ENCODE measurements at places on chromosomes 7 and 10.

GRCh38 chr10:114879541-114880158, 58.1 kb downstream of the FHIP2A start:
- no peak for DNase-seq

DNA sequence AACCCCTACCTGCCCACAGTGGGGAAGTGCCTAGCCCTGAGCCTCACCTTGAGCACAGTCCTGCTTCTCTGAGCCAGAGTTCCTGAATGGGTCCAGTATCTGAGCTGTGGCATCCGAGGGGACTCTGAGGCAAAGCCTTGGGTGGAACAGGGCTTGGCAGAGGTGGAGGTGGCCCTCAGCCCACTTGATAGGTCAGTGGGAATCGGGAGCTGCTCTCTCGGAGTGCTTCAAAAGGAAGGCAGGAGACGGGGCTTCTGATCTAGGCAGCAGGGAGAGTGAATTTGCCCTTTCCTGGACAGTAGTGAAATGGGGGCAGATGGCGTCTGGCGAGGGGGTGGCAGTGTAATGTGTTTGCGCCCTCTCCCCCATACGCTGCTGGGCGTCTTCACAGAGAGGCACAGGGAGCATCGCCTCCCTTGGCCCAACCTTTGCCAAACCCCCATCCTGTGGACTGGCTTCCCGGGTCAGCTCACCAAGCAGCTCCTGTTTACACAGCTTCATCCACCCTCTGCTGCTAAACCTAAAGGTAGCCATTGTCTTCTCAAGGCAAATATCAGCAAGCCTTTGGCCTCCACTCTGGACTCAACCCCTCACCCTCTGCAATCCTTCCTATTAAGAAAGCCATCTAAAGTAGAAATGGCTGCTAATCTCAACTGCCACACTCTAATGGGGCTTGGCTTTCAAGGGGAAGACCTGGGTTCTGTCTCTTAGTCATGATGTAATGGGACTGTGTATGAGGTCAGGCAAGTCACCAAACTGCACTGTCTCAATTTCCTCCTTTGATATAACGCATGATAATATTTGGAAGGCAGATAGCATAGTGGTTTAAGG, 21.1 kb upstream of the VDAC2 start:
- DNase-seq, result peak; percentile 65

- no peak for DNase-seq
Observed at GRCh38 chr7:97667359-97667758, 64.5 kb upstream of the TAC1 start.

GRCh38 chr10:10803278-10803677, 214.4 kb upstream of the CELF2 start:
- no peak for DNase-seq

GRCh38 chr7:48130658-48131108, 40.6 kb upstream of the ABCA13 start:
- no peak for DNase-seq

DNA sequence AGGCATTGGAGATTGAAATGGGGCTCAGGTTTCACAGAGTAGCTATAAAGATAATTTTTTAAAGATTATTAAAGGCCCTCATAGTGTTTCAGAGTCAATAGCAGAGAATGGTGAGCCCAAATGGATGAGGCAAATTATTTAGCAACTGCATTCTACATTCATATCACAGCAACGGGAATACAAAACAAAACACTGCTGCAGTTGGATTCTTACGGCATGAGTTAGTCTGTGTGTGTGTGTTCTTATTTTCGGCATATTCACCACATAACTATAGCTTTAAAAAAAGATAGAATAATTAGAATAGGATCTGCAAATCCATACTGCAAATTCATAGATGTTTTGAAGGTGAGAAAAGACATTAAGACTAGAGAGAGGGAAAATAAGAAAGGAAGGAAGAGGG, 66.0 kb downstream of the SUGCT start:
- DNase-seq, result no peak

DNA sequence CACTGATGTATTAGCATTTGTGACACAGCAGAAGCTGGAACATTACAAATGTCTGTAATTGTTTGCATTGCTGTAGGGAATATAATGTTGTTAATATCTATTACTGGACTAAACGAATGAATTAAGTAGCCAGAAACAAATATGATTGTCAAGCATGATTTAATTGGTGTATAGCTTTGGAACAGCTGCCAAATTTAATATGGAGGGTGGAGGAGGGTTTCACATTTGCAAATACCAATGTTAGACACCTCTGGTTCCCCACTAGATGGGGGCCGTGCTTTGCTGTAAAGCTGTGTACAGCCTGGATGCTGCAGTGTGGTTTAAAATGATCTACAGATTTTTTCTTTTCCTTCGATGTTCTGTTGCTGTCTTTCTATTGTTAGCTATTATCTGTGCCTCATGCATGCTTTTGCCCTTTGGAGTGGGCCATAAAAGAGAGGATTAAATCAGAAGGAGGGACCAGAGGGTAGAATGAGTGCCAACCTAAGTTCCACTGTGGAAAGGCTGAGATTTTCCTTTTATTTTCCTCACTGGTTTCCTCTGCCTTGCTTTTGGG, 23.1 kb downstream of the DNAJB9 start:
- no peak for DNase-seq

- DNase-seq, result no peak
Observed at GRCh38 chr7:66140924-66141323, 26.3 kb downstream of the CRCP start.

DNA sequence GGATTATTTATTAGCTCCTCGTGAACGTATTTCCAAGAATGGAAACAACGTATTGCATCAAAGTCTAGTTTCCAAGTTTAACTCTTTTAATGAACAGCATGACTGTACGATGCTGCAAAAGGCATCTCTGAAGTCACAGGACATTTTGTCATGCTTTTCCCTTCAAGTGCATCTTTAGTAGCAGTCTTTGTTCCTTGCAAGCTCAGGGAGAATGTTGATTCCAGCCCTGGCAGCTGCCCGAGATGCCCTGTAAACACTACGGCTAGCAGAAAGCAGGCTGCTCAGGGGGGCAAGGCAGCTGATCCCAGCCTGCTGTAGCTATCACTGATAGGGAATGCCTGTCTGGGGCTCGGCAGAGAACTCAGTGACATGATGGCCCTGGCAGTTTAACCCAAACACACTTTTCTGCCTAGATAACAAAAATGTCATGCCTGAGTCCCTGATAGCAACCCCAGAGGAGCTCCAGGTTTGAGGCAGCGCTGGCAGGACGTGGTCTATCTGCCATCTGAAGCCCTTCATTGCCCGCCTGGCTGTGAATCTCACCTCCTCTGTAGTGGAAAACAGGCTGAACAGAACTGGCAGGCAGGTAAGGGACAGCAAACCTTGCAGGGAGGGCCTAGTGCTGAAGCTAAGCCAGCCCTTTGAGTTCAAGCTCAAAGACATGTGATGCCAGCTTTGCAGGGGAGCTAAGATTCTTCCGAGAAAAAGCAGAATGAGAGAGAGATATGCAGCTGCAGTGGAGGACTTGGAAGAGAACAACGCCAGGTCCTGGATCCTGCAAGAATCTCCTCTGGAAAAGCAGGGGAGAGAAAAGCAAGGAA, 264.6 kb downstream of the SNX10 start:
- no peak for DNase-seq

- no peak for DNase-seq
Observed at GRCh38 chr10:123962756-123963530, 71.3 kb upstream of the CPXM2 start.

- no peak for DNase-seq
Observed at GRCh38 chr7:54187886-54188685, 354.1 kb upstream of the VSTM2A start.

- no peak for DNase-seq
Observed at GRCh38 chr7:39212876-39213275, 235.2 kb downstream of the POU6F2 start.

DNA sequence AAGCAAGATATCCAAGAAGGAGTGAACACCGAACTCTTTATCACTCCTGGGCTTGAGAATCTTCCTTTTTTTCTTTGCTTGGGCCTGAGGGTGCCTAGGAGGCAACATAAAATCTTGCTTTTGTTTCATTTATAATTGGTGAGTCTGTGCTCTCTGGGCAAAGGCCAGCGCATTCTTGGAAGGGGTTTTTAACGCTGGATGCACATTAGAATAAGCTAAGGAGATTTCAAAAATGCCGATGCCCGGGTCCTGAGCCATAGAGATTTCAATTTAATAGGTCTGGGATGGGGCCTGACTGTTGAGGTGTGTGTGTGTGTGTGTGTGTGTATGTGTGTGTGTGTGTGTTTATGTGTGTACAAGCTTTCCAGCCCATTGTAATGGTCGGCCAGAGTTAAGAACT, 62.0 kb upstream of the SORCS3 start:
- no peak for DNase-seq

DNA sequence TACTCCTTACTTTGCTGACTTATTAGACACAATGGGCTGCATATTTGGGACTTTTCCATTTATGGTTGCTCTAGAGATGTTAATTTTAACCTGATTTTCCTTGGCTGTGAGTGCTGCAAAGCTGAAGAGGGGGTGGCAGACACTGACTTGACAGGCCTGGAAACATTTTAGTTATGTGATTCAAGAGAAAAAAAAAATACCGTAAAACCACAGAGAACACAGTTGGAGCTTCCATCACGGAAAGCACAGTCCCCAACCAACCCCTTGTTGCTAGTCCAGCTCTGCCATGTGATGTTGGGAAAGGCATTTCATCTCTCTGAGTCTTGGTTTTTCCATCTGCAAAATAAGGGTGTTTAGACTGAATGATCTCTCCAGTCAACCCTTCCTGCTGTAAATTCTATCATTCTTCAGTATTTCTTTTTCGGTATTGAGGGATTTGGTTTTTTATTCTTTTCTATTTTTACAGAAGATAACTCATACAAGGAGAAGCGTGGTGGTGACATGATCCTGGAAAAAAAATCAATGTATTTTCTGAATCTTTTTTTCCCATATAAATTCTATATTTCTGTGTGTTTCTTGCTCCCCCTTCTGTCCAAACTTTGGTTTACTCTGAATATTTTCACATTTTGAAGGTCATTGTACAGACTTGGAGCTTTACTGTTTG, 246.1 kb downstream of the REEP3 start:
- no peak for DNase-seq

DNA sequence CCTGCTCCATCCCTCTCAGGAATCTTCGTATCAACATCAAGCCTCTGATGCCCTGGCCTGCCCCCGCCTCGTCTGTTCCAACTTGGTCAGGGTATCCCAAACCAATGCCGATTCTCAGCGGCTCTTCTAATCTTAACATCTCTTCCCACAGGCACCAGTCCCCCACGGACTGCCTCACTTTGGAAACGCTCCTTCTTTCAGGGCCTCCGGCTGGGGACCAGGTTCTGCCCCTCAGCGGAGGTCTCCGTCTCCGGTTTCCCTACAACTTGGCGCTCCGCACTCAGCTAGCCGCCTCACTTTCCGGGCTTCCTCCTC, 488 bp downstream of the ABCF2 start:
- no peak for DNase-seq

- DNase-seq, result no peak
Observed at GRCh38 chr7:30154111-30154587, 19.4 kb downstream of the MTURN start.

GRCh38 chr7:135414208-135414607, 95.7 kb downstream of the CNOT4 start:
- DNase-seq, result no peak

DNA sequence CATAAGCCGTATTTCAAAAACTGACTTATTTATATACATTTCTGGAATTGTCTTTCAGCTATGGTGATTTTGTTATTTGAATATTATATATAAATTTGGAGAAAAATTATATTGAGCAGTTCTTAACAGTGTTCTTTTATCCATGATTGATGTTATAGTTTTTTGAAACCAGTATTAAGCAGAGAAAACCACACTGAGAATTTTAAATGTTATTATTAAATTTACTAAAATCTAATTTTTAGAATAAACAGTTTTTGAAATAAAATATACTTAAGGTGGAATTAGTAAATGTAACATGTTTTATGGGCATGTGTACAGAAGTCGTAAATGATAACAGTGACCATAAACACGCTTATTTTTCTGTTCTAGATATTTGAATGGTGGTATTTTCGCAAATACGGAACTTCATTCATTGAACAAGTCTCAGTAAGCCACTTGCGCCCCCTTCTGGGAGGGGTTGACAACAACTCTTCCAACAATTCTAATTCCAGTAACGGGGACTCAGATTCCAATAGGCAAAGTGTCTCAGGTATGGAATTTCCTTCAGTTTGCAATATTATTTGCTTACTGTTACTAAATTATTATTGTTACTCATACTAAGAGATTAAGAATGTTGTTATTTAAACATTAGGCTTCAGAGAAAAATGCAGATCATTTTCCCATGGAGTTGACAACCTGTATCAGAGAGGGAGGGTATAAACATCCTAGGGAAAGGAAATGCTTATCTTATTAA, 166.1 kb downstream of the ST7 start:
- DNase-seq, result no peak

GRCh38 chr10:815338-816090, 116.0 kb downstream of the LARP4B start:
- peak; percentile 49 for DNase-seq

All from mesenteric fat pad (tissue), 1 donor.